ENCODE measurements at places on chromosomes 5 and 9.

DNA sequence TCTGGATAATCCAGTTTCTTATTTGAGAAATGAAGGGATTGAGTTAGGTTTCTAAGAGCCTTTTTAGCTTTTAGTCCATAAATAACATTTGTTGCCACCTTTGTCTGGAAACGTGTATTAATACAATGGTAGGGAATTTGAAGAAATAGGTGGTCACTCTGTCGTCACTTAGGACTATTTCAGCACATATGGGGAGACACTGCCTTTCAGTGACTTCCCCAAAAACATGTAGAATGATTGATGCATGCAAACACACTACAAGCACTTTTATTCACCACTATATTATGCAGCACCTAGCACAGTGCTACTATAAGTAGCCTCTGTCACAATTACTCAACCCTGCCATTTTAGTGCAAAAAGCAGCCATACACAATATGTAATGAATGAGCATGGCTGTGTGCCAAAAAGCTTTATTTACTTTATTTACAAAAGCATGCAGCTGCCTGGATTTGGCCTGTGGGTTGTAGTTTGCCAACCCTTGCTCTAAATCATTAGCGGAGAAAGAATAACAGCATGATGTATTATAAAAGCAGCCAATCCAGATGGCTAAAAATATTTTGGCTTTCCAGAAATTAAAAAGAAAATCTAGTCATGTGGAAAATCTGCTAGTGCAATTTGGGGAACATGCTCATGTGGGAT is 154.2 kb upstream of the HMHB1 start:
- peak; percentile 65 for DNase-seq

- no peak for DNase-seq
Measured at GRCh38 chr9:108884701-108885100, 22.6 kb downstream of the ACTL7A start.

- DNase-seq = no peak
Measured at GRCh38 chr5:124395926-124396325, 350.5 kb downstream of the ZNF608 start.

DNA sequence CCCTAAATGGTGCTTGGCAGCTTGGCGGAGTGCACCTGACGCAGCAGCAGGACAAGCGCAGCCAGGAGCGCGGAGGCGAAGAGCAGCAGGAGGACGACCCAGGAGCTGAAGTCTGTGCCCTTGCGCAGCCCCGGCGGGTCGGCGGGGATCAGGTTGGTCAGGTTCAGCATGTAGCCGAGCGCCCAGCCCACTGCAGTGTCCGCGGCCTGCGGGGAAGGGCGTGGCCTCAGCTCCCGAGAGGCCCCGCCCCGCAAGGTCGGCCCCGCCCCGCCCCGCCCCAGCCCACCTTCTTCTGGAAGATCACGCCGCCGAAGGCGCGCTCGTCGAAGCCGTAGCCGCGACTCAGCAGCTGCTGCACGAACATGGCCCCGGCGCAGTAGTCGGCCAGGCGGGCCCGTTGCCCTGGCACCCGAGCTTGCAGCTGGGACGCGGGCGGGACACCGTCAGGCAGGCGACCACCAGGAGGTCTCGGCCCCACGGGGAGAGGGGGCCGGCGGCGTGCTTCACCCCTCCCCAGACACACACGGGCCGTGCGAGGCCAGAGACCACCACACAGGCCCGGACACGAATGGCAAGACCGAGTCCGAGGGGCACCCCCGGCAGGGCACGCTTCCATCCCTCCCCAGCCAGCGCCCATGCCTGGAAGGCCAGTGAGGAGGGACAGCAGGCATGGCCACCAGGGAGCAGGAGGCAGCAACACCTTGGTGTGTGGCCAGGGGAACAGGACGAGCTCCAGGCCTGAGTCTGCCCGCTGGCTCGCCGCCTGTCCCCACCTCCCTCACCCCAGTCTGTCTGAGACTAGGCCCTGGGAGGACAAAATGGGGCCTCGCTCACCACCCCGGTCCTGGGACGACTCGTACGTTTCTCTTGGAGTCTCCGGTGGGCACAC is 2.9 kb upstream of the NPDC1 start:
- no peak for DNase-seq

DNA sequence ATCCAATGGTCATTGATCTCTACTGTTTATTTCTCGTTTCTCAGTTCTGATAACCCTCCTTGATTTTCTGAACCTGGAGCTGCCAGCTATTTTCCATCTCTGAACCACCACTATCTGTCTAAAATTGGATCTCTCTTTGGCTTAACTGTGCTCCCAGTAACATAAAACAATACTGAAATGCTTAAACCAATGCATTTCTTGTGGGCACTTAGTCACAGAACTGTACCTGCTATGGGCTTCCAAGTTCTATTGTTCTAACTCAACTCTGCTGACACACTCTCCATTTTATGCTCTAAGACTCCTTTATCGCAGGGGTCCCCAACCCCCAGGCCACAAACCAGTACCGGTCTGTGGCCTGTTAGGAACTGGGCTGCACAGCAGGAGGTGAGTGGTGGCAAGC is 120.6 kb downstream of the LHFPL2 start:
- no peak for DNase-seq

GRCh38 chr9:15403155-15403554 is 19.5 kb upstream of the SNAPC3 start:
- DNase-seq = no peak

- DNase-seq = peak; percentile 32
Measured at GRCh38 chr5:140632366-140633020, 482 bp downstream of the CD14 start.

- peak; percentile 21 for DNase-seq
Measured at GRCh38 chr5:170603578-170604565, 100.1 kb downstream of the KCNIP1 start.

Measured in fibroblast of lung (primary cell).